ENCODE measurements at places on chromosomes 2 and 18.
A peak's percentile ranks its signal among the peaks of the same experiment; 100 is the strongest.

DNA sequence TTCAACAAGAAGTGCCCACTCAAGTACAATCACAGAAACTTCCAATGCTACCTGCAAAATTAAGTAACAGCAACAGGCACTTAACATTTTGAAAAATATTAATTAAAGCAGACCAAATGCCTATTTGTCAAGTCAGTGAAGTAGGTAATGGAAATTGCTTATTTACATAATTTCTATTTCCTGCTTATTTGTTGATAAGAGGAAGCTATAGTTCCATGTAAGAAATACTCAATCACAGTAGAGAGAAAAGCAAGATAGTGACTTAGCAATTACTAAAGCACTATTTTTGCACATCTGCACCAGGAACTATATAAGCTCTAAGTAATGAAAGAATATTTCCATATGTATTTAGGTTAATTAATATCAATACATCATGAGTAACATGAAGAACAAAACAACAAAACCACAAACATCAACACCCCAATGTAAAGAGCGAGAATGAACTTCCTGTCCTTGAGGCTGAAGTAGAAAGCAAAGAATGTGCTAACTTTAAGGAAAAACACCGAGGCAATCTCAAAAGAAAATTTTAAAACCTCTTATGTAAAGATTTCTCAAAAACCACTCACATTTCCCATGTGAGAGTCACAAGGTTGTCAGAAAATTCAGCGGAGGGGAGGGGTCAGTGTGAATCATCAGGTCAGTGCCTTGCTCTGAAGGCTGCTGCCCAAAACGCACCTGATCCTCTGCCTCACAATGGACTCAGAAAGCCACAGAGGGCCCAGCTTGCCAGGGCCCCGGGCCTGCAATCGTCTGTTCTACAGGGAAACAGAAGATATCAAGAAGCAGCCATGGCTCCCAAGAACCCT is 12.5 kb downstream of the NPC1 start:
- DNase-seq, result peak; percentile 67

GRCh38 chr2:147440734-147441133 is 404.1 kb upstream of the ACVR2A start:
- DNase-seq, result no peak

DNA sequence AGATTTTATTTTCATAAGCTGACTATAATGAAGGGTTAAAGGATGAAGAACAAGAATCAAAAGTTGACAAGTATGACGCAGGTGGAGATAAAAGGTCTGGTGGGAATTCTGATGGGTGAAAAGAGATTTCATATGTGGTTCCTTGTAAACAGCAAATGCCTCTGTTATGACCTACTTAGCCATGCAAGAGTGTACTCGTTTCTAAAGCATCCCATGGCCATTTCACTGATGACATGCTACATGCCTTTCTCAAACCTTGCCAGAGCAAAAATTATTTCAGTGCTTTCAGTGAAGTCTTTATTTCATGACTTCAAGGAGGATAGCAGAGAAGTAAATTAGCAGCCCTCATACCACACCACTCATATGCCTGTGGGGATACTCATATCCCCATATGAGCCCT is 71.7 kb downstream of the FEZ2 start:
- DNase-seq, result peak; percentile 25

- DNase-seq, result peak; percentile 74
These were observed at the start of gene RBMS1 for GRCh38 chr2:160493227-160494028. TSS of gene RBMS1 (minus strand) at chr2:160493807. CDS start at chr2:160493363, 444 bp downstream.

- no peak for DNase-seq
These were observed 140.7 kb downstream of the RND3 start for GRCh38 chr2:150346806-150347205.

DNA sequence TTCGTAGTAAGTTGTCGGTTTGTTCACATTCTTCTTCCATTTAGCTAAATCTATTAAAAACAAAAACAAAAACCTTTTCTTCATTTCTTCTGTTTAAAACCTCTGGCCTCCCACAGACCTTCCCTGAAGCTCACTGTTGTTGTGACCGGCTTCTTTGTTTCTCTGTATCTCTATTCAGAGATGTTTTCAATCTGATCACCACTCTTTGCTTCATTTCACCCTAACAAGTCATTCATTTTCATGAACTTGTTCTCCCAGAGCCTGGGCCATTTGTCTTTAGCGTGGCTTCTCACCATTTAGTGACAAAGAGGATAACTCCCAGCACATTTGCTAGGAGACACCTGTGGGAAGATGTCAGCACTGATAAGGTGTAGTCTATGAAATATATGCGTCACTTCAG is 794.2 kb downstream of the ERBB4 start:
- no peak for DNase-seq

GRCh38 chr18:25799231-25799630 is 291.2 kb downstream of the SS18 start:
- DNase-seq, result no peak

- no peak for DNase-seq
These were observed 89.8 kb downstream of the MEMO1 start for GRCh38 chr2:31920962-31921361.
